ENCODE measurements at places on chromosomes 2 and 18. TPM values are rescaled to one million over a fixed set of nuclear protein-coding genes. Genes with fewer than 3 reads are reported as not detected.

ACADL gene
- total RNA-seq = 0.13 TPM

GALNT5 gene
- total RNA-seq = 25.6 TPM

FMNL2 gene
- total RNA-seq = 7.0 TPM

ABCG8 gene
- total RNA-seq = not detected

MAP4K3 gene
- total RNA-seq = 37.5 TPM

ALLC gene
- total RNA-seq = not detected

L3MBTL4 gene
- total RNA-seq = not detected

SERPINB11 gene
- not detected for total RNA-seq

CXCR2 gene
- not detected for total RNA-seq

HYCC2 gene
- total RNA-seq = 5.3 TPM

IHH gene
- not detected for total RNA-seq

DYTN gene
- not detected for total RNA-seq

PUS10 gene
- total RNA-seq = 9.3 TPM

RAB27B gene
- total RNA-seq = 11.4 TPM

CACNB4 gene
- total RNA-seq = 0.31 TPM

EVX2 gene
- total RNA-seq = not detected

RNF181 gene
- total RNA-seq = 313 TPM

C2orf66 gene
- not detected for total RNA-seq

CYP27C1 gene
- 0.45 TPM for total RNA-seq

LRP1B gene
- total RNA-seq = 0.05 TPM

TMEM178A gene
- total RNA-seq = 2.0 TPM

All from myocyte (in vitro differentiated cells).